ENCODE measurements at places on chromosomes 11 and 22.

GRCh38 chr11:36074941-36075431 lies 131.1 kb downstream of the LDLRAD3 start:
- DNase-seq: peak; percentile 97

DNA sequence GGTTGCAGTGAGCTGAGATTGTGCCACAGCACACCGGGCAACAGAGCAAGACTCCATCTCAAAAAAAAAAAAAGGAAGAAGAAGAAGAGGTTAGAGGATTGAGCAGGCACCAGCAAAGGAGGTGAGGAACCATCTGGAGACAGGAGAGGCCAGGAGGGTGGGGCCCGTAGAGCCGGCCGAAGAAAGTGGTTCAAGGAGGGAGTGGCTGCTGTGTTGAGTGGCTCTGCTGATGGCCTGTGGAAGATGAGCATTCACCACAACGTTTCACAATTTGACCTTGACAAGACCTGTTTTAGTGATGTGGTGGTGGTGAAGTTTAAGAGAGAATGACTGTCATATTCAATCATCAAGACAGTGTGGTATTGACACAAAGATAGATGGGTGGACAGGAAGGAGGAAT lies 6.8 kb upstream of the CTSD start:
- DNase-seq: no peak

- no peak for DNase-seq
These were observed 23.0 kb downstream of the WBP2NL start for GRCh38 chr22:42021571-42021970.

- DNase-seq: no peak
These were observed 9.2 kb upstream of the RRP7A start for GRCh38 chr22:42528591-42529307.

- DNase-seq: no peak
These were observed 63.6 kb downstream of the FDX1 start for GRCh38 chr11:110493346-110493745.

GRCh38 chr11:11607772-11608171 lies 14.0 kb downstream of the GALNT18 start:
- no peak for DNase-seq

GRCh38 chr11:115153135-115153534 lies 351.1 kb downstream of the CADM1 start:
- DNase-seq: peak; percentile 35

Measured in AG10803 (cell line).